Transverse colon (tissue), 4 donors: ENCODE measurements at places on chromosomes 12 and 14. TPM values are rescaled to one million over a fixed set of nuclear protein-coding genes. Genes with fewer than 3 reads are reported as not detected.

DNA sequence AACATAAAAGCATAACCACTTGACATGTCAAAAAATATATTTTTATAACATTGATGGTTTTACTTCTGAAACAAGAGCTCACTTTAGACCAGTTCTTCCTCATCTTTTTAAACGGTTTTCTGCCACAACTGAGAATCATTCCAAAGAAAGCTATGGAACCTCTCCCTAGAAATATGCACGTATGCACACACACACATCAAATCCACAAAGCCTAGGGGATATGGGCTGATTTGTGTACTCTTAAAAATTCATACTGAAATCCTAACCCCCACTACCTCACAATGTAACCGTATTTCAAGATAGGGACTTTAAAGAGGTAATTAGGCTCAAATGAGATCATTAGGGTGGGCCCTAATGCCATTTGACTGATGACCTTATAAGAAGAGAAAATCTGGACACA, 19.3 kb downstream of the TMCC3 start:
- DNase-seq, result no peak
- H3K36me3 ChIP-seq, result no peaks in the 10 kb centered on the region

GRCh38 chr14:52069307-52070050, 620 bp upstream of the NID2 start:
- H3K4me3 ChIP-seq, result peak overlapping the region; percentile 52
- H3K36me3 ChIP-seq, result no peaks in the 10 kb centered on the region
- peak; percentile 26 for DNase-seq
- peaks cover 19% of the 10 kb centered on the region for H3K4me1 ChIP-seq

DNA sequence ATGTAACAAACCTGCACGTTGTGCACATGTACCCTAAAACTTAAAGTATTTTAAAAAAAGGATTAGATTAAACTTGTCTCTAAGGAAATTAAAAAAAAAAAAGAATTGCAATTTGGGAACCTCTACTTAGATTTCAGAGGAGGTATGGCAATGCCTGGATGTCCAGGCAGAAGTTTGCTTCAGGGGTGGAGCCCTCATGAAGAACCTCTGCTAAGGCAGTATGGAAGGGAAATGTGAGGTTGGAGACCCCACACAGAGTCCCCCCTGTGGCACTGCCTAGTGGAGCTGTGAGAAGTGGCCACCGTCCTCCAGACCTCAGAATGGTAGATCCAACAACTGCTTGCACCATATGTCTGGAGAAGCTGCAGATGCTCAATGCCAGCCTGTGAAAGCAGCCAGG, 279.6 kb upstream of the CCDC196 start:
- no peak for DNase-seq
- H3K36me3 ChIP-seq, result no peaks in the 10 kb centered on the region
- no peaks in the 10 kb centered on the region for H3K27me3 ChIP-seq
- H3K4me3 ChIP-seq, result no peak overlapping the region

DNA sequence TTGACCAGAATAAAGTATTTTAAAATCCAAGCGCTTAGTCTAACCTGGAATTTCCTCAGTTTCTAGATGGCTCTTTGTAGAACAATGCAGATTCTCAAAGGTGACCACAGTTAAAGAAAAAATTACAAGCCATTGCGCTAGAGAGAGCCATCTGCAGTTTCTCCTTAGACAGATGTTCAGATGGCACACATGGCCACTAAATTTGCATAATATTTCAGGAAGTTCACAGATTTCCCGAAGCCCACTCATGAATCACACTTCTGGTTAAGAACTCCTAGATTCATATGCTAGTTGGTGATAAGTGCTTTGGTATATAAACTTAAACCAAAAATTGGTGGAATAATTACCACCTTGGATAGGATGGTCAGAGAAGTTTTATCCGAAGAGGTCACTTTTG, 749 bp downstream of the AKAP3 start:
- DNase-seq, result no peak
- peak overlapping the region; percentile 96 for H3K27ac ChIP-seq
- peaks cover 21% of the 10 kb centered on the region for H3K4me1 ChIP-seq
- H3K36me3 ChIP-seq, result no peaks in the 10 kb centered on the region
- H3K27me3 ChIP-seq, result no peaks in the 10 kb centered on the region

DNA sequence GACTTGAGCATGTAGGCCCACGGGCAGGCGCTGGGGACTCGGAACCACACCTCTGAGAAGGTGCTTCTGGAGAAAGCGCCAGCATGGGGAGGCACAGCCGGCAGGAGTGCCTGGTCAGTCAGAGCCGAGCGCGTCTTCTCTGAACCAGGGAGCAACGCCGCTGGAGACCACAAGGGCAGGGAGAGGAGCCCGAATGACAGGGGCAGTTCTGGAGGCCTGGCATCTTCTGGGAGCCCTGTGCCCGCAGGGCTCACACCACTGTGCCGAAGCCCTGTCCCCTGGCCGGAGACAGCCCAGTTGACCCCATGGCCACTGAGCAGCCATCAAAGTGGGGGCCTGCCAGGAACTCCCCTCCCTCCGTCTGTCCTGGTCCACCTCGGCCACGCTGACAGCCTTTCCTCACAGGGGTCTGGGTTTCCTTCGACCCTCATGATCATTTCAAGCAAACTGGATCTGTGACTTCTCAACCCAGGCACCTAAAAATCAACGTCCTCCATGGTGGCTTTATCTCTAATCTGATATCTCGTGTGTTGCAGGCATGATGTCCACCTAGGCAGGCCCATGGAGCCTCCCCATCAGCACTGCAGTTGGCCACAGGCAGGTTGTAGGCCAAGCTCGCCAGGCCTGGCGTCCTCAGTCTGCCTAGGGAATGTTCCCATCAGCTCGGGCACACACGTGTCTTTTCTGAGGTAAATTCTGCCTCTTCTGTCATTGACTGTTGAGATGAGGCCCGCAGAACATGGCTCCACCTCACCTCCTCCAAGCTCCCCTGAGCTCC, 299.3 kb upstream of the RTL1 start:
- no peak overlapping the region for H3K27ac ChIP-seq
- no peaks in the 10 kb centered on the region for H3K27me3 ChIP-seq
- no peaks in the 10 kb centered on the region for H3K4me1 ChIP-seq
- H3K4me3 ChIP-seq, result no peak overlapping the region
- H3K36me3 ChIP-seq, result no peaks in the 10 kb centered on the region
- DNase-seq, result no peak

DNA sequence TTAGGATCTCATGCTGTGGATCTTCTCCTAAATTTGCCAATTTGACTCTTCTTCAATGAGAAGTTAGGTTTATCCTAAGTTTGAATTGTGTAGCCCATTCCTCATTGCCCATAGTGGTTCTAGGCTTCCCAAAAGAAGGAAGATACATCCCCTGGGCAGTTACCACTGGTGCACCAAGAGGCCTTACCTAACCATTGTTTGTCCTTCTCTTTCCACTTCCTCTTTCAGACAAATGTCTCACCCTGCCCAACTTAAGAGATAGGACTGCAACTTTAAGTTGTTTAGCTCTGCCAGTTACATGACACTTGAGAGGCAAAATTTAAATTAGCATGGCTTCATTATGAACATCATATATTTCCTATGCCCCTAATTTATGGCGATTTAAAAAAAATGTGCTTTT, 9.4 kb upstream of the KCNH3 start:
- H3K27me3 ChIP-seq, result no peaks in the 10 kb centered on the region
- no peaks in the 10 kb centered on the region for H3K36me3 ChIP-seq
- no peaks in the 10 kb centered on the region for H3K4me1 ChIP-seq
- no peak for DNase-seq
- no peak overlapping the region for H3K4me3 ChIP-seq
- no peak overlapping the region for H3K27ac ChIP-seq

DNA sequence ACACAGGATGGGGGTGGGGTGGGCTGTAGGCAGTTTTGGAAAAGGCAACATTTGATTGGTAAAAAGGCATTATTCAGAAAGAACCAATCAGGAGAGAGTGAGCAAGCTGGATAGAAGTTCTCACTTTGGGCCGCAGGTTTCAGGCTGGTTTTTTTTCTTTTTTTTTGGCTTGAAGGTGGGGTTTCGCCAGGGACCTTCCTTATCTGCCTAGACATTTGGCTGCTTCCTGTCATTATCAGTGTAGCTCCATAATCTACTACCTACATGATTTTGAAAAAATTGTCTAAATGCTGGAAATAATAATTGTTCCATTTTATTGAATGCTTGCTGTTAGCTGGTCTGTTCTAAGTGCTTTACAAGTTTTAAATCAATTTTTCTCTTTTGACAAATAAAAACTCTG, 649.0 kb downstream of the TMTC2 start:
- no peak for DNase-seq
- H3K4me3 ChIP-seq, result no peak overlapping the region
- no peaks in the 10 kb centered on the region for H3K4me1 ChIP-seq
- no peaks in the 10 kb centered on the region for H3K36me3 ChIP-seq
- H3K27ac ChIP-seq, result no peak overlapping the region
- no peaks in the 10 kb centered on the region for H3K27me3 ChIP-seq

DNA sequence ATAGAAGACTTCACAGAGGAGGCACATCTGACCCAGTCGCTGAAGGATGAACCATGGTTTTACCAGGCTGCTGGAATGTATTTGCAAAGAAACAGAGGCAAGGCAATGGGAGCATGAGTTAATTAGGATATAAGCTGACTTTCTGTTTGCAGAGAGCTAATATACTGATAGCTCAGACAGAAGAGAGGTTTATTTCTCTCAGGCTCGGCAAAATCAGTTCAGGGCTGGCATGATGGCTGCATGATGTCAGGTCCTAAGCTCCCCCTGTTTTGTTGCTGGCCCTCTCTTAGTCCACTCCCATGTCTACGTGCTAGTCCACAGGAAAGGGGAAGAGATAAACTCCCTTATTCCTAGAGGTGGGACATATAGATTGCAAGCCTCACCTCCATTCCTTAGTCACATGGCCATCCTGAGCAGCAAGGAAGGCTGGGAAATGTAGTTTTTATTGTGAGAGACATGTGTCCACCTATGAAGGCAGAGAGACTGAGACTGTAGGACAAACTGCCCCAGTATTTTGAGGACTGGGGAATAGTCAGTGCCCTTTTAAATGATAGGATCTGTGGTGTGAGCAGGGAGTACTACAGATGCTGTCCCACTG, 224.5 kb downstream of the VRK1 start:
- DNase-seq, result no peak
- H3K36me3 ChIP-seq, result no peaks in the 10 kb centered on the region
- no peaks in the 10 kb centered on the region for H3K4me1 ChIP-seq

- no peaks in the 10 kb centered on the region for H3K36me3 ChIP-seq
- no peak overlapping the region for H3K4me3 ChIP-seq
- no peaks in the 10 kb centered on the region for H3K27me3 ChIP-seq
- H3K4me1 ChIP-seq, result no peaks in the 10 kb centered on the region
Measured at GRCh38 chr14:29191092-29191491, 424.5 kb downstream of the FOXG1 start.

DNA sequence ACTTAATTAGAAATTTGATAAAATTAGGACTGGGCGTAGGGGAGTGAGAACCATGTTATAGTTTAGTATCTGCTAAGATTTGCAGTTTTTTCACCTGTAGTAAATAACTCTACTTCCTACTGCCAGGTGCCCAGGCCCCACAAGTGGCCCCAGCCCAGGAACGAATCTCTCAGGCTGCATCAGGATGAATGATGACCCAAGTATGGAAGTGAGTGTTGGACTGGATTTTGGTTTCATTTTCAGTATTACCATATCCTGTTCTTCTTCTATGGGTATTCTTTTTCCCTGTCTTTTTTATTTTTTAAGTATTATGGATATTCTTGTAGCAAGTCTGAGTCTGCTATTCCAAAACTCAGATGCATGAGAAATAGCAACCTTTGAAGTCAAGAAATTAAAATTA, 120.3 kb upstream of the BCAT1 start:
- no peaks in the 10 kb centered on the region for H3K4me1 ChIP-seq
- DNase-seq, result no peak
- H3K4me3 ChIP-seq, result no peak overlapping the region
- H3K36me3 ChIP-seq, result no peaks in the 10 kb centered on the region

DNA sequence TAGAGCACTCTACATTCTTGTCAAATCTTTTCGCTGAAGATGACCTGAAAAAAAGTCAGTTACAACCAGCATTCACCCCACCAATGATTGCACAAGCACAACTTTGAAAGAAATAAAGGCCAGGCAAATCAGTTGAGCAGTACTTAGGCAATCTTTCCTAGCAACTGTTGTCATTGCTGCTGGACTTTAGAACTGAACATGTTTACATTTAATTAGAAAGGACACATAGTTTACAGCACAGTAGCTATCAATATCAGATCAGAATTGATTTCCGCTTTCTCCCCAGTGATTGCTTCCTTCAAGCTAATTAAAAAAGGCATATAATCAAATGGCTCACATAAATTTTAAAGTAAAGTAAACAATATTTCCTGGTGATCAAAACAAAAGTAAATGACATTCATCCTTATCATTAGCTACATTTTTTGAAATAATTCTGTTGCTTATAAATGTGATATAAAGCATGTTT, 128.4 kb downstream of the FOXA1 start:
- H3K27me3 ChIP-seq, result no peaks in the 10 kb centered on the region
- no peak for DNase-seq

GRCh38 chr14:51353901-51354300, 113.9 kb downstream of the TMX1 start:
- no peak for DNase-seq
- H3K4me1 ChIP-seq, result no peaks in the 10 kb centered on the region
- H3K27ac ChIP-seq, result no peak overlapping the region
- H3K27me3 ChIP-seq, result no peaks in the 10 kb centered on the region
- H3K4me3 ChIP-seq, result no peak overlapping the region

- H3K36me3 ChIP-seq, result no peaks in the 10 kb centered on the region
- DNase-seq, result no peak
- H3K27me3 ChIP-seq, result no peaks in the 10 kb centered on the region
- no peak overlapping the region for H3K27ac ChIP-seq
- no peaks in the 10 kb centered on the region for H3K4me1 ChIP-seq
Measured at GRCh38 chr14:101469382-101470247, 91.7 kb upstream of the DIO3 start.

GRCh38 chr14:43001731-43002130, 1395.1 kb downstream of the LRFN5 start:
- no peak overlapping the region for H3K27ac ChIP-seq
- no peak overlapping the region for H3K4me3 ChIP-seq
- H3K36me3 ChIP-seq, result no peaks in the 10 kb centered on the region
- no peaks in the 10 kb centered on the region for H3K27me3 ChIP-seq
- no peak for DNase-seq

- H3K36me3 ChIP-seq, result no peaks in the 10 kb centered on the region
- no peak for DNase-seq
- H3K4me3 ChIP-seq, result no peak overlapping the region
- no peak overlapping the region for H3K27ac ChIP-seq
- no peaks in the 10 kb centered on the region for H3K27me3 ChIP-seq
Measured at GRCh38 chr14:51129130-51129529, 34.2 kb upstream of the TRIM9 start.

GRCh38 chr14:90288651-90289355, 32.5 kb downstream of the PSMC1 start:
- peaks cover 48% of the 10 kb centered on the region for H3K36me3 ChIP-seq
- DNase-seq, result no peak
- no peaks in the 10 kb centered on the region for H3K27me3 ChIP-seq
- H3K4me1 ChIP-seq, result no peaks in the 10 kb centered on the region
- no peak overlapping the region for H3K4me3 ChIP-seq

- H3K4me1 ChIP-seq, result no peaks in the 10 kb centered on the region
- H3K36me3 ChIP-seq, result no peaks in the 10 kb centered on the region
- no peak overlapping the region for H3K27ac ChIP-seq
- no peak for DNase-seq
- H3K4me3 ChIP-seq, result no peak overlapping the region
Measured at GRCh38 chr12:91889059-91889458, 256.6 kb downstream of the BTG1 start.

Gene VRTN
- not detected for total RNA-seq

Gene SLC2A14
- not detected for total RNA-seq

Gene HSPB8
- 56.9 TPM for total RNA-seq

Gene VWF
- 71.2 TPM for total RNA-seq

Gene STYK1
- 41.6 TPM for total RNA-seq

Gene SLC2A3
- 10.2 TPM for total RNA-seq

Gene PLA2G1B
- total RNA-seq, result not detected

Gene LTBR
- 367 TPM for total RNA-seq

Gene TECPR2
- 22.7 TPM for total RNA-seq
